Karpas-422 (cell line): ENCODE measurements at places on chromosomes 1 and 21. TPM values are rescaled to one million over a fixed set of nuclear protein-coding genes. Genes with fewer than 3 reads are reported as not detected.

- no peak overlapping the region for H3K4me3 ChIP-seq
- no peaks in the 10 kb centered on the region for H3K27me3 ChIP-seq
- no peaks in the 10 kb centered on the region for H3K4me1 ChIP-seq
- no peak for DNase-seq
These were observed 269.0 kb downstream of the LTN1 start for GRCh38 chr21:28723646-28724045.

GRCh38 chr1:150352866-150353265 lies 11.1 kb upstream of the RPRD2 start:
- peaks cover 27% of the 10 kb centered on the region; the same call in 1 of the 2 replicates for H3K36me3 ChIP-seq
- H3K27me3 ChIP-seq: no peaks in the 10 kb centered on the region
- no peaks in the 10 kb centered on the region for H3K4me1 ChIP-seq
- H3K27ac ChIP-seq: no peak overlapping the region
- no peak for DNase-seq

- DNase-seq: no peak
- H3K4me3 ChIP-seq: no peak overlapping the region
- H3K36me3 ChIP-seq: no peaks in the 10 kb centered on the region
- peaks cover 9% of the 10 kb centered on the region for H3K4me1 ChIP-seq
- H3K27me3 ChIP-seq: 0 out of 2 replicates have a peak, but pooled peaks cover 4% of the 10 kb centered on the region
These were observed 48.3 kb downstream of the SLC22A15 start for GRCh38 chr1:116024626-116025025.

DNA sequence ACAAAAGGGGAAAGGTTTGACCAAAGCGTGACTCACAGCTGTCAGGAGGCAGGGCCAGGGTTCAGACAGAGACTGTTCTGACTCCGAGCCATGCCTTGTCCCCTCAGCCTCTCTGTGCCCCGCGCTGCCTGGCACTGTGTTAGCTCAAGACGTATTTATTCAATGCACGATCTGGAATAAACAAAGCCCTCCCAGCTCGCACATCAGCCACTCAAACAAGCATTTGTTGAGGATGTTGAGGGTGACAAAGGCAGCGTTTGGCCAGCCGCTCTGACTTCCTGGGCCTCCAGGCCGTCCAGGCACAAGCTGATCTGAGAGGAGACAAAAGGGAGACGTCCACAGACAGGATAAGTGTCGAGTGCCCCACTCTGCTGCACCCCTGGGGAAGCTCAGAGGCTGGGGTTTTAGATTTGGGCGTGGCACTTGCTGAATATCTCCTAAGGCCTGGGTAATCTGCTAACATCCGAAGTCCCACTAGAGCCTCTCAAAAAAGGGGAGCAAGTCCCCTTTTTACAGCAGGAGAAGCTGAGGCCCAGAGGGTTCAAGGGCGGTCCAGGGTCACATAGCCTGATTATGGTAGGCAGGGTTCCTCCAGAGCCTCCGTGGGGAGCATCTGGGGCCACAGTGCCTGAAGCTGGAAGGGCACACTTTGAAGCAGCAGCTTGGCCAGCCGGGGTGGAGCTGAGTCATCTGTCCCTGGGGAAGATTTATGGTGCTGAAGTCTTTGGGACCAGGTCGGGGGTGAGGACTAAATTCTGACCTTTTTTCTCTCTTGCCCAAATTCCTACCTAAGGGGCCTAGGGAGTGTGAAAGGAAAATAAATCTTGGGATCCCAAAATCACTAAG lies 95.9 kb downstream of the SPSB1 start:
- no peaks in the 10 kb centered on the region for H3K27me3 ChIP-seq
- DNase-seq: no peak
- no peak overlapping the region for H3K27ac ChIP-seq
- H3K4me3 ChIP-seq: no peak overlapping the region

Gene C8A
- not detected in 2 replicates for total RNA-seq

Gene SPRR2E
- total RNA-seq: not detected in 2 replicates
